HT1080 (cell line): ENCODE measurements at places on chromosomes 7 and 10.
A peak's percentile ranks its signal among the peaks of the same experiment; 100 is the strongest.

- peak; percentile 68 for DNase-seq
Observed at GRCh38 chr7:25565949-25566348, 337.7 kb upstream of the NPVF start.

- DNase-seq, result no peak
Observed at GRCh38 chr7:157540606-157541294, 203.9 kb downstream of the DNAJB6 start.

GRCh38 chr7:112154690-112155089, 51.5 kb downstream of the DOCK4 start:
- no peak for DNase-seq

- no peak for DNase-seq
Observed at GRCh38 chr10:97178074-97178473, 7.7 kb downstream of the SLIT1 start.

GRCh38 chr10:73439605-73440312, 6.4 kb upstream of the MSS51 start:
- DNase-seq, result peak; percentile 80

DNA sequence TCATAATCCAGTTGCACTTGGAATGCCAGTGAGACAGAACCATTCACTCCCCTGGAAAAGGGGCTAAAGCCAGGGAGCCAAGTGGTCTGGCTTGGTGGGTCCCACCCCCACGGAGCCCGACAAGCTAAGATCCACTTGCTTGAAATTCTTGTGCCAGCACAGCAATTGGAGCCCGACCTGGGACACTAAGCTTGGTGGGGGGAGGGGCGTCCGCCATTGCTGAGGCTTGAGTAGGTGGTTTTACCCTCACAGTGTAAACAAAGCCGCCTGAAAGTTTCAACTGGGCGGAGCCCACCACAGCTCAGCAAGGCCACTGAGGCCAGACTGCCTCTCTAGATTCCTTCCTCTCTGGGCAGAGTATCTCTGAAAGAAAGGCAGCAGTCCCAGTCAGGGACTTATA, 200.7 kb upstream of the NPSR1 start:
- DNase-seq, result no peak

DNA sequence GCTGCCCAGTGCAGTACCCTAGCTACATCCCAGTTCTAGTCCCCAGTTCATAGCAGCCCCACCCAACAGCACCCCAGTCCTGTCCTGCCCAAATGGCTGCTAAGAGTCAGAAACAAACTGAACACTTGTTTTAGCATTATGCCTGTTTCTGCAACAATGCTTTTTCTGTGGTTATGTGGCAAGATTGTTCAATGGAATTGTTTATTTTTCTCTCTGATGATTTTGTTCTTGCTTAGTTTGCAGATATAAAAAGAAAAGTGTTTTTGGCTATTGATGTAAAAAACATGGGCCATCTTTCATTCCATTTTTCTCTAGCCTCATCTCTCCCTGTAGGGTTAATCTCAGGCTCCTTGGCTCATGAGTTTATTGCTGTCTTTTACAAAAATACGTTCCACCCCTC, 42.5 kb downstream of the LRRC4 start:
- DNase-seq, result no peak

- DNase-seq, result no peak
Observed at GRCh38 chr7:98913026-98913425, 34.7 kb downstream of the TRRAP start.

- DNase-seq, result no peak
Observed at GRCh38 chr10:83625831-83626360, 513.4 kb upstream of the GHITM start.

GRCh38 chr7:71414490-71414889, 282.5 kb downstream of the GALNT17 start:
- peak; percentile 50 for DNase-seq

DNA sequence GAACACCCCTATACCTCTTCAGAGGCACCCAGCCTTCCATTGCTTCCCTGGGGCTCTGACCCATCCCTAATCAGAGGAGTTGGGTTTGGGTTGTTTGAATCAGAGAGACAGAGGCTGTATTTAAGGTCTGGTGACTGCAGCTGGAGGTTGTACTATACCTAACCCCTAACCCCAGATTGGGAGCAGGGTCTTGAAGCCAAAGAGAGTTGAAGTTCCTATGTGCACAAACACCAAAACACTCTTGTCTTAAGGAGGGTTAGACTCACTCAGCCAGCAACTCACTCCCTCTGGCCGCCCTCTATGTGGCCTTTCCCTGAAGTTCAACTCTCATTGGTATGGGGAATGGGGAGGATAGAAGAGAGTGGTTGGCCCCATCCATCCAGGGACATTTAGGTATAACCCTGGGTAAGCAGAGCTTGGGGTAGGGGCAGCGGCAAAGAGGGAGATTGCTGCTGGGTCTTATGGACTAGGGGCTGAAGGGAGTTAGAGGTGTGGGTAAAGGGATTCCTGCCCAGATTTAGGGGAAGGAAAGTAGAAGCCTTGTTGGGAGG, 80.0 kb downstream of the PAX2 start:
- DNase-seq, result no peak

DNA sequence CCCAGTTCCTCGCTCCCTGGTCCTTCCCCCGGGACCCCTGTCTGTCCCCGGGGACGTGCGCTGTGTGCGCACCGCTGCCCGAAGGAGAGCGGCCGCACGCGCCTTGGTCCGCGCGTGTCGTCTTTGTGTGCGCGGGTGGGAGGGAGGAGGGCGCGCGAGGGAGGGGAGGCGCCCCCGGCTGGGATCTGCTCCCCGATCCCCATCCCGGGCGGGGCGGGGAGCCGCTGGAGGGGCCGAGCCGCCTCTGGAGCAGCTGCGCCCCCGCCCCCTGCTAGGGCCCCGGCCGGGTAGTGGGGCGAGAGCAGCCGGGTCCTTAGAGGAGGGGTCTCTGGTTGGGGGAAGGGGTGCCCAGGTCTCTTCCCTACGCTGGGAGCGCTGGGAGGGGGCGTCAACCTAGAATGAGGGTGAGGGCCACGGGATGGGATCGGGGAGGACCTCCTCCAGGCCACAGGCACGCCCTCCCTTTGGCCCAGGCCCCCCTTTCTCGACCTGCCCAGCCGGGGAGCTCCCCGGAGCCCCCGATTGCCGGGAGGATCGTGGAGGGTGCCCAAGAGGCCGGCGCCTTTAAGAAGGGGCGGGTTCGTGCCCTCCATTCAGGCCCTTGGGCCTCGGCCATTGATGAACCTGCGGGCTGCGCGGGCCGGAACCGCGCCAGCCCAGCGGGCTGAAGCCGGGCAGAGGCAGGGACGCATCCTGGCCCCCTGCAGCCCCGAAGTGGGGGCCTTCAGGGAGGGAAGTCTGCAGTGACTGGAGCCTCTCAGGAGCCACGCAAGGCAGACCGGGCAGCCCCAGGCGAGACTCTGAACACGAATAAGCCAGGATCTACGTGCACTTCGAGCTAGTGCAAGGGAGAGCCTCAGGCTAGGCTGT, 678 bp downstream of the SH2B2 start:
- DNase-seq, result no peak

- DNase-seq, result no peak
Observed at GRCh38 chr10:22103701-22104470, 100.4 kb upstream of the DNAJC1 start.

- no peak for DNase-seq
Observed at GRCh38 chr7:35987016-35987415, 166.0 kb upstream of the EEPD1 start.

GRCh38 chr10:58621379-58622077, 108.9 kb downstream of the BICC1 start:
- no peak for DNase-seq

- no peak for DNase-seq
Observed at GRCh38 chr7:22402250-22402649, 45.3 kb upstream of the RAPGEF5 start.

DNA sequence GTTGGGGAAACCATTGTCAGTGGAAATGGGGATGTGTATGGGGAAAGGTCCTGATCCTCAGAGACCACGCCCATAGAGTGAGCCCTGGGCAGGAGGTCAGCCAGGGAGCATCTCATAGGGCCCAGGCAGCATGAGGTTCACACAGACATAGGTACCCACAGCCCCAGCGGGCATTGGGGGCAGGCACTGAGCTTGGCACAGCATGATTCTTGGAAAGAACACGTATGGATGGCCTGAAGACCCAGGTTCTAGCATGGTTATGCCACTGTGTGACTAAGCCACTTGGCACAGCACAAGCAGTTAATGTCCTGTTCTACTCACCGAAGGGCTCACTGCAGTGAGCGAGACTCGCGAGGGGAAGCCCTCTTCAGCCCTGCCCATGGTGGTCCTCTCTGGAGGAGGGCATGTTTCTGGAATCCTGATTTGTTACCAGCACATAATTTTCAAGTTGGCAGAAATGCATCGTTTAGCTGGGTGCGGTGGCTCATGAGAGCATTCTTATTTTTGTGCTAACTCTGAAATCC, 125.2 kb downstream of the UBE2H start:
- no peak for DNase-seq
